Glomerular endothelial cell (primary cell): ENCODE measurements at places on chromosomes 2 and 18. TPM values are rescaled to one million over a fixed set of nuclear protein-coding genes. Genes with fewer than 3 reads are reported as not detected.

The HOXD8 gene
- 14.2 and 18.9 TPM in 2 replicates for total RNA-seq

DNA sequence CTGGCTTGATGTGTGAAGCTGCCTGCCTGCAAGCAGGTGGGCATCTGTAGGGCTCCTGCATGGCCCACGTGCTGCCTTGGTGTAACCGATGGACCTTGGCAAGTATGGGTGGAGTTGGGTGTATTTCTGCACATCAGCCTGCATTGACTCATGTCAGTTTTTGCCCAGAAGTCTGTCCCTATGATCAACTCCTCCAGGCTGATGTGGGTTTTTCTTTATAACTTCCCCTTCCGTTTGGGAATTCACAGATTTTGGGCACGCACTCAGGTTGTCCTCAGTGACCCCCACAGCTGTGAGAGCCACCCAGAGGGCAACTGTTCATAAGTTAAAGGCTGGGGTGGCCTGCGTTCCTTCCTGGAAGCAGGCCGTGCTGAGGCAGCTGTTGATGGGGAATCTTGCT lies 123.3 kb downstream of the NCK2 start:
- DNase-seq: no peak

DNA sequence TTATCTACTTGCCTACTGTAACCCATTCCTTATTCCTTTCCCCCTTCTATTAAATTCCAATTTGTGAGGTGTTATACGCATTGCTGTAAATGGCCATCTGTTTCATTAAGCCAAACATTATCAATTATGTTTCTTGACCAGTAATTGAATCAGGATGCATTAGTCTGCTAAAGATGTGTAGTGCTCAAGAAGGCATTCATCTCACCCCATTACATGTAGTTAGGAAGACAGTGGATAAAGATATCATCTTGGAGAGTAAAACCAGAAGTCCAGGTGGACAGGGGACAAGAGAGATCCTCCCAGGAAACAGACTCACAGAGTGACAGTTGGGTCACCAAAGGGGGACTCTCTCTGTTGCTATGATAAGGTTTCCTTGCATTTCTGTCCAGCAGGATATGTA lies 73.3 kb upstream of the FAM98A start:
- DNase-seq: no peak

The SFXN5 gene
- 16.9 and 29.5 TPM in 2 replicates for total RNA-seq

GRCh38 chr2:42385225-42385624 lies 24.2 kb upstream of the COX7A2L start:
- DNase-seq: no peak

The NEUROD1 gene
- not detected in 2 replicates for total RNA-seq

GRCh38 chr2:241752253-241752652 lies 17.8 kb downstream of the D2HGDH start:
- no peak for DNase-seq

The DSG4 gene
- not detected in 2 replicates for total RNA-seq
